ENCODE measurements at places on chromosomes 12 and 14.

DNA sequence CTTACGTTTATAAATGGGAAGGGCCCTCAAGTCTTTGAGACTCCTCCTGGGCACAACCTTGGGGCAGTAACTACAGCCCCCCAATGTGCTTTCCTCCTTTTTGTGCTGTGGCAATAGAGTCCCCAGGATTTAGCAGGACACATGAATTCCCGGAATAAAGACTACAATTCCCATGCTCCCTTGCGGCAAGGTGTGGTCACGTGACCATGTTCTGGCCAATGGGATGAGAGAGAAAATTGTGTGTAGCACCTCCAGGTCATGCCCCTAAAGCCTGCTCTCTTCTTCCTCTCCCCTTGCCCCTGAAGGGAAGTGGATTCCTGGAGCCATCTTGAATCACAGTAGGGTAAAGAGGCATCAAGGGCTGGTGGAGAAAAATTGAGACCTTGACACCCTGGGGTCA, 295.1 kb upstream of the SFSWAP start:
- no peak for DNase-seq

GRCh38 chr14:94542811-94543440, 18.3 kb upstream of the SERPINA4 start:
- no peak for DNase-seq

DNA sequence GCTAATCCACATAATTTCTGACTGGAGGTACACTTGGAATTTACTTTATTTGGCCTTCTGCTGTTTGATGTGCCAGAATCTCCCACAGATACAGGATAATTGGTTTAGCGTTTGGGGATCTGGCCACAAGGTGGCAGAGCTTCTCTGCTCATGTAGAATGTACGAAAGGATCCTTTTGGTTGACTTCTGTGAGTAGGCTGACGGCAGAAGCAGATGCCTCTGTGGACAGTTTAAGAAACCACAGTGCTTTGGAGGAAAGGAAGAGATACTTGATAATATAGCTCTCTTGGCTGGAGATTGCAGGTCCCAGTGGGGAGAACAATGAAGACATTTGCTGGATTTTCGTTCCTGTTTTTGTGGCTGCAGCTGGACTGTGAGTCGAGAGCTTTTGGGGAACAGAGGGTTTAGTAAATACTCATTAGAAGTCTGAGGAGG, 75.3 kb upstream of the OR4E1 start:
- DNase-seq = peak; percentile 52

DNA sequence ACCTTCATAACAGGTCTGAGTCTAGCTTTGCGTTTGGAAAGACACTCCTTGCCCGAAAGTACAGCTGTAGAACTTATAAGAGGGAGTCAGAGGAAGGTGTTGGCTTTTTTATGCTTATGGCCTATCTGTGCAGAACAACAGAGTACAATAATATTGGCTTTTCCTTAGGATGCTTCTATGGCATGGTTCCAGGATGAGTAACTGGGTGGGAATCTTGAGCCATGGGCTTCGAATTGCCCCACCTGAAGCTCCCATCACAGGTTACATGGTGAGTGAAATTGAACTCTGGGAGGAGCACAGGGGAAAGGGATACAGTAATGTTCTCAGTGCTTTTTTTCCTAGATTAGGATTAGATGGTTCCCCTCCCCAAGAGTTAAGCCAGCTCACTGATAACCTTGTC, 13.0 kb downstream of the PARP2 start:
- no peak for DNase-seq

DNA sequence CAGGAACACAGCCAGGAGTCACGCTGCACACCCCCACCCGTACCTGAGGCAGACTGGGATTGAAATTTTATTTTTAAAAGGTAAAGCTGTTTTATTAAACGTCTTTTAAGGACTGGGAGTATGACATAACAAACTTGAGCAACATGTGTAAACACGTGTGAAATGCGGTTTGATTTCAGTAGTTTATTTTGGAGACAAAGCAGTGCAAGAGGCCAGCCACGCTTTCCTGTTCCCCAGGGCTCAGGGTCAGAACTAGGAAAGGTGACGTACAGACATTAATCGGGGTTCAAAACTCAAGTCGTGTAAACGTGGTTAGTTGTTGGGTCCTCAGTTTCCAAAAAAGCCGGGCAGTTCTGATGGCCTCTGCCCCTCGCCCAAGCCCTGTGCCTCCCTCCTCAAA, 16.7 kb downstream of the CHGA start:
- no peak for DNase-seq

GRCh38 chr12:70121562-70121961, 121.7 kb upstream of the CNOT2 start:
- no peak for DNase-seq

DNA sequence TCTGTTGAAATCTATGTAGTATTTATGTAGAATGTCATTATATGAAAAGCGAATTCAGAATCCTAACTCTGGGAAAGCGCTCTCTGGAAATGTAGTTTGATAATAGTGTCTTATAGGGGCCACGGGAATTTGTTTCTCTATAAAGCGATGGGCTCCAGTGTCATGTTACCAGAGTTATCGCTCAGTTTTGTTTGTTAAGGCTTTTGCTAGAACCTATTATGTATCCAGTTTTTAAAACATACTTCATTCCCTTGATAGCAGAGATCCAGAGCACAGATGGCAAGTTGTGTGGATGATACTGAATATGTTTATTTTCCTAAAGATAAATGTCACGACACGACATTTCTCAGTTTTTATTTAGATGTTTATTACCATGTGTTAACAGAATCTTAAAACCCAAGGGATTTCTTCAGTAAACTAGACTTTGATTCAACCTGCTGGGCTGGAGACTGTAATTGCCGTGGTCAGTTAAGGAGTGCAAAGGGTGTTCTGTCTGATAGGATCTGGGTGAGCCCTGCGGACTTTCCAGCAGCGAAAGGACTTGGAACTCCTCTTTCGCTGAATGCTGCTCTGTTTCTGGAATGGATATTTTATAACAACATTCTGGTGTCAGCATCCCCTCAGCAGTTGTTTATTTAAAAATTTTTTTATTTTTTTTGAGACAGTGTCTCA, 1.7 kb upstream of the DNAH10 start:
- DNase-seq = no peak

DNA sequence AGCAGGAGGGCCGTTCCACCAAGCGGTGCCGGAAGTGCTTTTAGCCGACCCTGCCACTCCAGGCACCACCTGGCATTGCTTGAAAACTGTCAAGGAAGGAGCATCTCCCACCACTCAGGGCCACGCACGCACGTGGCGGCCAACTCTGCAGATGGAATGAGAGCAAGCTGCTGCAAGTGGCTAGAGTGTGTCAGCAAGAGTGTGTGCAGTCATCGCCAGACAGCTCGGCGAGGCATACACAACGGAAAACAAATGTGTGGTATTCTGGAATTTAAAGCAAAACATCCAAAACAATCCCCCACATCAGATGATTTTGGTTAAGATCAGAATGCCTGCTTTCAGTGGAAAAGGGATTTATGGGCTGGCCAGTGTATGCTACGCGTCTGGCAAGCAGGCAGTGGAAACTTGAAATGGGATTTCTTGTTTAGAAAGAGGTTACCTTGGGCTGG, 11.2 kb downstream of the CD9 start:
- DNase-seq = no peak

DNA sequence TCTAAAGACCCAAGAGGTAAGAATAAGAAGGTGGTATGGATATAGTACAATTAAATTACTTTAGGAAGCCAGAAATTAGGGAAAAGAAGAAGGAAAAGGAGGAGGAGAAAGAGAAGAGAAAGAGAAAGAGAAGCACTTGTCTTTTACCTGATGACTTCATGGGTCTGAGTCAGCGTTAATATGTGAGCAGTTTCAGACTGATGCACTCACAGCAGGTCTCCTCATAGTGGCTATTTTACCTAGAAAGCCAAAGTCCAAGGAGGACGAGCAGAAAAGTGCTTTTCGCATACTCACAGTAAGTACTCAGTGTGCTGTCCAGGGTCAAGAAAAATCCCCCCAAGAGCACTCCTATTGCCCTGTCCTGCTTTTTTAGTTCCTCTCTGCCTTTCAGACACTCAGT, 222.1 kb downstream of the C12orf42 start:
- DNase-seq = no peak

- no peak for DNase-seq
Measured at GRCh38 chr14:56216626-56217379, 98.6 kb downstream of the PELI2 start.

DNA sequence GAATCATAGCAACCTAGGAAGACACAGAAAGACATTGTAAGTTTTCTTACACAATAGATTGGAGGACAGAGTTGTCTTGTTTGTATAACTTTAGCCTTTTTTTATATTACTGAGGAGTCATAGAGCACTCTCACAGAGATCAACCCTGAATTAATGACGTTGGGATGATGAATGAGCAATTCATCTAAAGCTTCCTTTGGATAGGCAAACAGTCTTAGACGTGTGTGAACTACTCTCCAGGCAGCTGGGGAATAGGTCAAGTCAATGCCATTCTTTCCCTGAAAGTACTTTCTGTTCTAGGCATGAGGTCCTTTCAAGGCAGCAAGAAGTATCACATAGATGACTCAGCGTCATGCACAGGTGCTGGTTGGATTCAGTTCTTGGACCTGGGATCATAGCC, 369.1 kb upstream of the NOVA1 start:
- DNase-seq = no peak

DNA sequence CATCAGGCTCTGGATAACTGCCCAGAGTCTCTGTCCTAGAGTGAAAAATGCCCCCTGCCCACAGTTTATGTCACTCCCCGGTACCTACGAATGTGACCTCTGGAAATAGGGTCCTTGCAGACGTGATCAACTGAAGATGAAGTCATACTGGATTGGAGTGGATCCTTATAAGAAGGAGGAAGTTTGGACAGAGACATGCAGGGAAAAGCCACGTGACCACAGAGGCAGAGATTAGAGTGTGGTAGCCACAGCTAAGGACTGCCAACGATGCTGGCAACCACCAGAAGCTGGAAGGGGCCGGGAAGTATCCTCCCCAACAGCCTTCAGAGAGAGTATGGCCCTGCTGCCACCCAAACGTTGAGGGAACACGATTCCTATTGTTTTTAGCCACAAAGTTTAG, 101.2 kb upstream of the NCOR2 start:
- no peak for DNase-seq

GRCh38 chr12:127570793-127571360, 696.1 kb upstream of the TMEM132C start:
- no peak for DNase-seq

DNA sequence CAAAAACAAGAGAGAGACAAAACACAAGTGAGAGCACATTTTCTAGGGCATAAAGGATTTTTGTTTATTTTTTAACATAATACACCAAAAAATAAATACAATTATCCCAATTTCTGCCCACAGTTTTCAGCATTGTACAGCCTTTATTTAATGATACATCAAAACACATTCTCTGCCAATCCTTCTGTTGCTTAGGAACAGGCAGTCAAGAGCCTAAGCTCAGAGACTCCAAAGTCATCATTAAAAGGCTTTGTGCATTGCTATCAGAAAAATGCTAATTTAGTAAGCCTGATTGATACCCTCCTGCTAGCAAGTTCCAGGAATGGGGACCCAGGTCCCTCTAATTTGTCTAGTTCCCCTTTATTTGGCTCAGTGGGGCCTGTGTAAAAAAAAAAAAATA, 536.5 kb downstream of the RPS29 start:
- no peak for DNase-seq

DNA sequence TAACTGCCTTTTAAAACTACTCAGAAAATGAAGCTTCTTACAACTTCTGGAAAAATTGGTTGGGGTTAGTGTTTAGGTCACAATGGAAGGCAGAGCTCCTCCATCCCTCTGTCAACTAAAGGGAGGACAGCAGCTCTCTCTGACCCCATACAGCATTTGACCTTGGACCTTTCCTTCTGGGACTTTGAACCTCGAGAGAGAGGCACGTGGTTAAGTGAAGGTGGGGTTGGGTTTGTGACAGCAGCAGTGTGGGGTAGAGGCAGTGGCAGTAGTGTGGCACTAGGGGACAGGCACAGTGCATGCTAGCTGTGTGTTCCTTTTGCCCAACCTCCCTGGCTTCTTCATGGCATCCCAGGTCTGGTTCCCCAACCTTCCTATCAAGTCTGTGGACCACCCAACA, 9.4 kb upstream of the C12orf75 start:
- no peak for DNase-seq

GRCh38 chr12:117236456-117237001, 46.3 kb upstream of the FBXO21 start:
- DNase-seq = peak; percentile 73

DNA sequence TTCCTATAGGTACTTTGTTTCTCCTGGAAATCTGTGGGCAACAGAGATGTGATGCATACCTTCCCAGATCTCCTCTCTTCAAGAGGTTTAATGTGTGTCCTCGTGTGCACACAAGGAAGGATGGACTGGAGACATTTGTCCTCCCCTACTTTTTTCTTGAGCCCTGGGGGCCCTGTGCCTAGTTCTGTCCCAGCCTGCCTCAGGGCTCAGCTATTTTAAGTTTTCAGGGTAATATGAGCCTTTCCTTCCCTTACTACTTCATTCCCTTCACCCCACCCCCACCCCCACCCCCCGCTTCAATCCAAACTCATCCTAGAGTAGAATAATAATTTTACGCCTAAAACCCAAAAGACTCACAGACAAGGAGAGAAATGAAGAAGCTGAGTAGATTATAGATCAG, 446 bp downstream of the STAC3 start:
- DNase-seq = no peak

- no peak for DNase-seq
Measured at GRCh38 chr12:109679501-109680263, 33.9 kb upstream of the FAM222A start.
